RWPE1 (cell line): ENCODE measurements at places on chromosomes 4 and X.

DNA sequence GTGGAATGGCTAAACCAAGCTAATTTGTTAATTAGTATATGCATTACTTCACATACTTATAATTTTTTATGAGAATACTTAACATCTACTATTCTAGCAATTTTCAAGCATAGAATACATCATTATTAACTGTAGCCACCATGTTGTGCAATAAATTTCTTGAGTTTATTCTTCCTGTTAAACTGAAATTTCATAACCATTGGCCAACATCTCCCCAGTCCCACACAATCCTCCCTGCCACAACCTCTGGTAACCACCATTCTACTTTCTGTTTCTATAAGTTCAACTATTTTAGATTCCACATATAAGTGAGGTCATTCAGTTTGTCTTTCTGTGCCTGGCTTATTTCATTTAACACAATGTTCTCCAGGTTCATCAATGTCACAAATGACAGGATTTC is 208.5 kb downstream of the PPP4R3C start:
- DNase-seq = no peak

GRCh38 chrX:105882581-105883275 is 60.4 kb downstream of the NRK start:
- DNase-seq = no peak

- DNase-seq = no peak
Observed at GRCh38 chr4:77582156-77582555, 23.5 kb upstream of the CXCL13 start.

GRCh38 chrX:74133156-74133796 is 170.7 kb upstream of the ZCCHC13 start:
- DNase-seq = peak; percentile 34

- no peak for DNase-seq
Observed at GRCh38 chr4:77990904-77991358, 66.2 kb upstream of the FRAS1 start.

DNA sequence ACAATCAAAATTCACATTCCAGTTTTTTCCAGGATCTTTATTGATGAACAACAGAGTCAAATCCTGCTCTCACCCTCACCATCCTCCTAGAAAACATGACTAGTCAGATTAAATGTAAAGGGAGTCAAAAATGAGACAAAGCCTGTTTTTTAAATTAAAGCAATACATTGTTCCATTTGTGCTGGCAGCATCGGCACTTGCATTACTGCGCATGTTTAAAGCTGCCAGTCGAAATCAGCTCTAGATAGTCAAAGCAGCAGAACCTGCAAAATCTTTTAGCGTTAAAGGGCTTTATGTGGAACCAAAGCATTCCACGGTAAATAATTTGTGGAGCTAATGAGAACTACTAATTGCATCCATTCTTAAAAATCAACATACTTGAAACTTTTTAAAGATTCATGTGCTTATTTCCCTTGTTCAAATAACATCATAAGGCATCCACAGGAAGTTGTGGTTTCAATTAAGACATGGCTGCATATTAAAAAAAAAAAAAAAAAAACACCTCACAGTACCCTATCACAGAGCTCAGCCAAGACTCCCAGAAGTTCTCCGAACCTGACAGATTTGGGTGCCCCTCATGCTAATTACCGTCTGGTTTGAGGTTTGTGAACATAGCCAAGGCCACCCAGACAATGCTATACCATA is 82.2 kb downstream of the SH3KBP1 start:
- no peak for DNase-seq

- no peak for DNase-seq
Observed at GRCh38 chr4:151768835-151769234, 8.0 kb upstream of the GATB start.

GRCh38 chrX:51215856-51216255 is 116.8 kb upstream of the NUDT10 start:
- no peak for DNase-seq

DNA sequence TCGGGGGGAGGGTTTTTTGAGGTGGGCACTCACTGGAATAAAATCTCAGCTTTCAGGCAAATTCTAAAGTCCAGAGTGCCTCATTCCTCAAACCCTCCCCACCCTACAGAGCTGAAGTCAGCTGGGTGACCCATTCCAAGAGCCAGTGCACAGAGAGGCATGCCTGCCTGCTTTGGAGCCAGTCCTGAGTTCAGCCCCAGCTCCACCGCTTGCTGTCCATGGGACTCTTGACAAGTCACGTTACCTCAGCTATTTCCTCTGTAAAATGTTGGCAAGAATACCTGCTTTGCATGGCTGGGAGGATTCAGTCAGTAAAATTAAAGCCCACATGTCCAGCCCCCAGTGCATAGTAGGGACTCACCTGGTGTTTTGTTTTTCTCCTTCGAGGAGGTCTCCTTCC is 125.9 kb upstream of the PJA1 start:
- DNase-seq = no peak

DNA sequence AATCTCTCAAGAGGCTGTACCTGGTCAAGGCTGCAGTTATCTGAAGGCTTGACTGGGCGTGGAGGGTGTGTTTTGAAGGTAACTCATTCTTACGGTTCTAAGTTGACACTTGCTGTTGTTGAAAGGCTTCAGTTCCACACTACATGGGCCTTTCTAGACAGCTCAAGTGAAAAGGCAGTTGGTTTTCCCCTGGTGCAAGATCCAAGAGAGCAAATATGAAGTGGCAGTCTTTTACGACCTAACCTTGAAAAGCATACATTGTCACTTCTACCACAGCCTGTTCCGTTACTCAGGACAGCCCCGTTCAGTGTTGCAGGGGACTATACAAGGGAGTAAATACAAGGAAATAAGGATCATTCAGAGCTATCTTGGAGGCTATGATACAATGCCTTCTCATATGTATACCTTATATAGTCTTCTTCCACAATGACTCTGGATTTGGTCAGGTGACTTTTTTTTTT is 46.2 kb downstream of the PDS5A start:
- no peak for DNase-seq

GRCh38 chrX:104921584-104922205 is 298.8 kb downstream of the TEX13A start:
- no peak for DNase-seq

GRCh38 chr4:183362036-183362435 is 39.8 kb upstream of the CLDN24 start:
- DNase-seq = no peak

GRCh38 chrX:152136312-152136711 is 2.1 kb downstream of the MAGEA10 start:
- no peak for DNase-seq

GRCh38 chr4:149605601-149606378 is 209.9 kb downstream of the IQCM start:
- DNase-seq = peak; percentile 5

GRCh38 chrX:77779695-77780094 is 6.3 kb downstream of the ATRX start:
- DNase-seq = no peak

DNA sequence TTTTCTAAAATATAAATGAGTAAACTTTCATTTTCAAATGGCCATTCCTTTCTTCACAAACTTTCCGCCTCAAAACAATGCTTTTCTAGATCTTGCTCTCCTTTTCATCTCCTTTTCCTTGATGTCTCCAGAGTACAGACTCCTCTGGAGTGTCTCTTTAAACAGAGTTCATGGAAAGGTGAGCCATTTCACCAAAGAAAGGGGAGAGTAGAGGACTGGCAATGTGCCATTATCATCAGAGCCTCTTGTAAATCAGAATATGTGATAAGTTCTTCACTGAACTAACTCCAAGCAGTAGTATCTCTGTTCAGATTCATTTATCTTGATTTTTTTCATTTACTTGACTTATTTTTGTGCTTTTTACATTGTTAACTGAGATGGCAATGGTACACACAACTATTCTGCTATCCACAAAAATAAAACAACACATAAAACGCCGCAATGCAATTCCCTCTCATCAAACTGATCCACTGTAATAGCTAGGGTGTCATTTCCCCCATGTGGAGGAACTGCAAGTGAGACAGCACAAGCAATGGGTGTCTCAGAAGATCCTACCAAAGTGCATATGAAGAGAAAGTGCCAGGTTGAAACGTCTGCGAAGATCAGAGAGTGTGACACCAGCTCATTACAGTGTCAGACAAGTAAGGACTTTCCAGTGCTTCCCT is 125.4 kb downstream of the RASL11B start:
- DNase-seq = no peak

DNA sequence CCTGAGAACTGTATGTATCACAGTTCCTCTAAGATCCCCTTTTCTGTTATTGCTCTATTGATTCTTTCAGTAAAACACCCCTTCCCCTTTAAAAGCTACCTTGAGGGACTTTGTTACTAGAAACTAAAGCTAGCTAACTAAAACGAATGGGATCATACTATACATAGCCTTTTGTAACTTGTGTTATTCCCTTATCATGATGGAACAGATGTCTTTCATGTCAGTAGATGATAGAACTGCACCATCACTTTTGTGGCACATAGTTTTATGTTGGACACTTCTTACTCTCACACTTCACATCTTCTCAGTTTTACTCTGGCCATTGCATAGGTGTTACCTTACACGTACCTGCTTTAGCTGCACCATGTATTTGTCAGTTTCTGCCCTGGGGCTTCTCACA is 46.6 kb upstream of the PGRMC2 start:
- no peak for DNase-seq

DNA sequence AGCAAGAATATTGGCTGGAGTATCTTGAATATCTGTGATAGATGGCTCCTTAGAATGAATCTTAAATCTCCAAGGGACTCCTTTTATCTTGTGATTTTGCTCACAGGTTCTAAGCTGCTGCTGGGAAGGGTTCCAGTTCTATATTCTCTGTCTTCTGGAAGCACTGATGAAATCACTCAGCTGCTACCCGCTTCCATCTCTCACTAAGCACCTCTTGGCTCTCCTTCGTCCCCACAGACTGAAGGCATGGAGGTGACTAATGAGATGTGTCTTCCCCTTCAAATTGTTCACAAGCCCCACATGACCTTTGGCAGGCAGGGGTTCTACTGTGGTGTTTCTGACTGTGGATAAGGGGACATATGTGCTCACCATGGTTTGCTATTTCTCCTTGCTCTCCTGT is 75.9 kb downstream of the C4orf51 start:
- no peak for DNase-seq

DNA sequence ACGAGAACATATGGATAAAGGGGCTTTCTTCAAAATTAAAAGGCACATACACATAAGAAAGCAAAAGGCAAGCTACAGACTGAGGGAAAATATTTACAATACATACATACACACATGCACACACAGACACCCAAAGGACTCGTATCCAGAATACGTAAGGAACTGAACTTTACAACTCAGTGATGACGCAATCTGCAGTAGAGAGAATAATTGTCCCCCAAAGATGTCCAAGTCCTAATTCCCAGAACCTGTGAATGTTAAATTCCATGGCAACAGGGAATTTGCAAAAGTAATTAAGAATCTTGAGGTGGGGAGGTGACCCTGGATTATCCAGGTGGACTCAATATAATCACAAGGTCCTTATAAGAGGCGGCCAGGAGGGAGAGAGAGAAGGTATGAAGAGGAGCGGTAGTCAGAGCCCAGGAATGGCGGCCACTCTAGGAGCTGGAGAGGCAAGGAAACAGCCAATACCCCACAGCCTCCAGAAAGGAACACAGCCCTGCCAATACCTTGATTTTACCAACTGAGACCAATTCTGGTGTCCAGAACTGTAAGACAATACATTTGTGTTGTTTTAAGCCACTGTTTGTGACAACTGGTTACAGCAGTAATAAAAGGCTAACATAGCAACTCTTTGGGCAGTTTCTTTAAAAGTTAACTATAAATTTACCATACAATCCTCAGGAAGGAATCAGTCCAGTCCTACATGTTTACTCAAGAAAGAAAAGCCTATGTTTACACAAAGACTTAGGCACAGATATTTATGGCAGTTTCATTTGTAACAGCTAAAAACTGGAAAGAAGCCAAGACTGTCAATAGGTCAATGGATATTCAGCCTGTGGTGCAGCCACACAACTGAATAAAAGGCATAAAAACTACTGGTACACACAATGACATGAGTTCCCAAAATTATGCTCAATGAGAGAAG is 27.3 kb upstream of the STS start:
- DNase-seq = peak; percentile 0

DNA sequence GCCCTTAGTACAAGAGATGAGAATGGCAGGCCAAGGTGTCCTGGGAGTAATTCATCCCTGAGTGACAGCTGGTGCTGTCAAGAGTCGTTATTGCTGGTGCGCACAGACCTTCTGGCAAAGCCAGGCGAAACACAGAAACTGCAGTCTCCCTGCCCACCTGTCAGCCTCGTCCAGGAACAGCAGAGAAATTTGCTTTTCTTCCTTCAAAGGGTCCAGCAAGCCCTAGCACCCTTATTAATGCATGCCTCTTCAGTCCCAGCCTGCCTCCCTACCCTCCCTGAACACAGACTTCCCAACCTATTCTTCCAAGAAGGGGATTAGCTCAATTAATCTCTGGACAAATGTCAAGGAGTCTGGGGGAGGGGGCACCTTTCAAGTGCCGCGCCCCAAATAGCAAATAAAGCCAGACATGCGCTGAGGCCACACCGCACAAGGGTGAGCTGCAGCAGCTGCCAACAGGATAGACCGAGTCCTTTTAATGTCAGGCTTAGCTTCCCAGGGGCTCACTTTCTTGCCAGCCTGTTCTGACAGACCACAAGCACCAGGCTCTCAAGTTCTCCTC is 250.7 kb upstream of the RASGEF1B start:
- no peak for DNase-seq

GRCh38 chr4:183175631-183176232 is 76.7 kb downstream of the WWC2 start:
- no peak for DNase-seq

DNA sequence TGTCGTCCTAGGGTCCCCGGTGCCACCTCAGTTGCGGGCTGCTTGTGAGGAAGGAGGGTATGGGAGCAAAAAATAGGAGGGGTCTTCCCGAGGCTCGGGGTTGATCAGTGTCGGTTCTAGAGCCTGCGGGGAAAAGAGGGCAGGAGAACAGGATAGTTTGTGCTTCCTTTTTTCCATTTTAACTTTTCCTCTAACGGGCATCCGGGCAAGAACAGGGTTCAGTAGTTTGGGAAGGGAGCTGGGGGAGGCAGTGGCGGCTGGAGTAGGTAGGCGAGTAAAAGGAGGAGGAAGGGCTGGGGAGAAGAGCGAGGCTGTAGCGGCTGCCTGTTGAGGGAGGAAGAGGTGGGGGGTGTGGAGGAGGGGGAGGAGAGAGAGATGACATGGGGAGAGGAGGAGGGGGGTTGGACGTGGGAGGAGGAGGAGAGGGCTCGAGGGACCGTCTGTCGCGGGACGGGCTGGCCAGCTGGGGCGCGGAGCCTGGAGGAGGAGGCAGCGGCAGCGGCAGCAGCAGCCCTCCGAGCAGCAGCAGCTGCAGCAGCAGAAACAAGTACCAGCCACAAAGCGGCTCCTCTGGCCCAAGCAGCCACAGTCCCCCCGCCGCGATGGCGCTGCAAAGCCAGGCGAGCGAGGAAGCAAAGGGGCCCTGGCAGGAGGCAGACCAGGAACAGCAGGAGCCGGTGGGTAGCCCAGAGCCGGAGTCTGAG is at the start of gene SLC16A2:
TSS of gene SLC16A2 (plus strand) at position 458 of the 704 bp plus-strand sequence. CDS start at position 603, 145 bp downstream.
- DNase-seq = peak; percentile 62

DNA sequence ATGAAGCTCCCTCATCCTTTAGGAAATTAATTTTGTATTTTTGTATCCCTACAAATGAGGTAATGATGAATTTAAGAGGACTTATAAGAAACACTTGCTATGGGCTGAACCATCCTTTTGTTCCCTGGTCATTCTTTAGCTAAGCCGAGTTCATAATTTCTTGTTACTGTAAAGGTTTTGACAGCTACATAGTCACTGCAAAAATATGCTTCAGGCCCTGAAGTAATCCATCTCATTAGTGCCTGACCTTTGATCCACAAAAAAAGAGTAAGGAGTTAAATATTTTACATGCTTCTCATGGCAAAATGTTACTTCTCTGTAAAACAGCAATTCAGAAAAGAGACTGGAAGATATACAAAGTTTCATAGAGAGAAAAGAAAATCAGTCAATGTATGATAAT is 290.6 kb upstream of the SLIT2 start:
- no peak for DNase-seq
